ENCODE measurements at places on chromosomes 3 and 15.

DNA sequence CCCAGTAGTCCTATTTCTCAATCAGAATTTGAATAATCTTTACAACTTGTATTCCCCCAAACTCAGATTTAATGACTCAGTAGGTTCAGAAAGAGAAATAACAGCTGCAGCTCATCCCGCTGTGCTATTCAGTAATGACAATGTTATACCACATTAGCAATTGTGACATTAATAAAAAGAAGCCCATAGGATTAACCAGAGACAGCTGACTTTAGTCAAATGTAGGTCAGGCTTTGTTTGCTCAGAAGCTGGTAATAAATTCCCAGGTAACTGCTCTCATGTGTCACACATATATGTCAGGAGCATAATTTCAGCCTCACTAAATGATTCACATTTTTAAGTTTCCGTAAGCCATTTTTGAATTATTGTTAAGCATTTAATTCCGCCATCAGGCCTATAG is 222.0 kb upstream of the UBE2E2 start:
- DNase-seq: no peak

GRCh38 chr3:58163234-58163633 is 47.5 kb downstream of the DNASE1L3 start:
- no peak for DNase-seq

GRCh38 chr3:129314386-129315222 is 35.9 kb downstream of the HMCES start:
- DNase-seq: peak; percentile 100

GRCh38 chr3:66577426-66578203 is 76.8 kb upstream of the LRIG1 start:
- peak; percentile 41 for DNase-seq
